ENCODE measurements at places on chromosomes 1 and 21.

- DNase-seq = no peak
Observed at GRCh38 chr1:183910845-183911244, 105.9 kb downstream of the RGL1 start.

- no peak for DNase-seq
Observed at GRCh38 chr1:38929476-38929875, 12.2 kb downstream of the RHBDL2 start.

DNA sequence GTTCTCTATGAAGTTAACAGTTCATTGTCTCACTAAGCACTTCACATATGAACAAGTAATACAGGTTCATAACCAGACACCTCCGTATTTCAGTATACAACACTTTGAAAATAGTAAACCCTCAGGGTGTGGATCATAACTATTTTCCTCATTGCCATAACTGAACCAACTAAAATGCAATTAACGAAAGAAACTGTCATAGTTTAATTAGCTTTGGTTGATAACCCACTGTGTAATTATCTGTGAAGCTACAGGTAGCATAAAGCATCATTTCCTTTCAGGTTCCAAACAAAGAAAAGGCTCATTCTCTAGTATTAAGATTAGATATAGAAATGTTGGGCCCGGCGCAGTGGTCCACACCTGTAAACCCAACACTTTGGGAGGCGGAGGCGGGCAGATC, 58.5 kb downstream of the EIF4G3 start:
- no peak for DNase-seq

DNA sequence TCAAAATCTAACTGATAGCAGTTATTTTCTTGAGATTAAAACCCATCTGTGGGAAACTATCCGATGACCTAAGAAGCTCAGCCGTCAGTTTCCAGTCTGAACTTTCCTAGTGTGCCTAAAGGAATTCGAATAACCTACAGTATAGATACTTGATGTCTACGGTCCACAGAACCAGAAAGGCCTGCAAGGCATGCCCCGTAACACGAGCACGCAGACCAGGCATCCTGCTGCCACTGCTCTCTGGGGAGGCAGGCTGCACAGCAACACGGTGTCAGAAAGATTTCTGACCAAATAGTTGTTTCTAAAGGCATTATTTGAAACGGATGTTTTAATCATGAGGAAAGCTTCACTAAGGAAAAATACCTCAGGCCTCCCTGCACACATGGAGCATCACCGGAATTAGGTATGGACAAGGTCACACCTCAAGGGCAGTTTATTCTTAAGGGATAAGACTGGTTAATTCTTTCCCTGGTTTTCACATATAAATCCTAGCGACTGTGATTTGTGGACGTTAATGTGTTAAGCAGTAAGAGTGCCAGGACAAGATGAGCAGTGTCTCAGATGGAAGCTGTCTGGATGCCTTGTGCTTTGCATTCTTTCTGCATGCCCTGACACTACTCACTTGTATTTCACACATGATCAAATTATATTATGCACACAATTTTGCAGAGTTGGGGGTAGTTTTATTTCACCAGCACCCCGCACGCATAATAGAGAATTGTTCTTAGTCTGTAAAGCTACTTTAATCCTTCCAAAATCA, 49.0 kb upstream of the NADK start:
- DNase-seq = no peak

DNA sequence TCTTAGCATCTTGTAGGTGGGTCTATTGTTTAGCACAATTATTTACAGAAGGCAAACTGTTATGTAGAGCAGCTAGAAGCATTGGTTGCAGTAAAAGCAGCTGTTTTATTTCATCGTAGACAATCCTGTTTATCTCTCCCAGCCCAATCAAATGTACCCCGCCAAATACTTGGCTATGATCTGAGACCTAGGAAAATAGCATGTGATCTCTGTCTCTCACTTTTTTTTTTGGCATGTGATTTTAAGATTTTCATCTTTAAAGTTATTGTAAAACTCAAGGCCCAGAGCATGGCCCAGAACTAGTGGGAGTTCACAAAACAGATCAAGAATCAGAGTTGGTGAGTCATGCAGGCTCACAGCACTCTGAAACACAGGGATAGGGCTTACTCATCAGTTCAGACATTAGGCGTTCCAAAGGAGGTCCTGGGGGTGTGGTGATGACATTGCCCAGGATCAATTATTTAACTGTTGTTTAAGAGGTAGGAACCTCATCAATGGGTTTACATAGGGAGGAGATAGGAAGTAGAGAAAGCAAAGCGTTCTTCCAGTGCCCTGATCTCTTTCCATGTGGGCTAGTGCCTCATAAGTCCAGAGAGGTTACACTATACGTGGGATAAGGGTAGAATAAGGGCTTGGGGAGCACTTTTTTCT, 40.2 kb downstream of the TBX19 start:
- no peak for DNase-seq

GRCh38 chr1:191432817-191433216, 725.4 kb upstream of the RGS18 start:
- DNase-seq = no peak

- DNase-seq = no peak
Observed at GRCh38 chr1:116532671-116533428, 38.0 kb downstream of the CD58 start.

DNA sequence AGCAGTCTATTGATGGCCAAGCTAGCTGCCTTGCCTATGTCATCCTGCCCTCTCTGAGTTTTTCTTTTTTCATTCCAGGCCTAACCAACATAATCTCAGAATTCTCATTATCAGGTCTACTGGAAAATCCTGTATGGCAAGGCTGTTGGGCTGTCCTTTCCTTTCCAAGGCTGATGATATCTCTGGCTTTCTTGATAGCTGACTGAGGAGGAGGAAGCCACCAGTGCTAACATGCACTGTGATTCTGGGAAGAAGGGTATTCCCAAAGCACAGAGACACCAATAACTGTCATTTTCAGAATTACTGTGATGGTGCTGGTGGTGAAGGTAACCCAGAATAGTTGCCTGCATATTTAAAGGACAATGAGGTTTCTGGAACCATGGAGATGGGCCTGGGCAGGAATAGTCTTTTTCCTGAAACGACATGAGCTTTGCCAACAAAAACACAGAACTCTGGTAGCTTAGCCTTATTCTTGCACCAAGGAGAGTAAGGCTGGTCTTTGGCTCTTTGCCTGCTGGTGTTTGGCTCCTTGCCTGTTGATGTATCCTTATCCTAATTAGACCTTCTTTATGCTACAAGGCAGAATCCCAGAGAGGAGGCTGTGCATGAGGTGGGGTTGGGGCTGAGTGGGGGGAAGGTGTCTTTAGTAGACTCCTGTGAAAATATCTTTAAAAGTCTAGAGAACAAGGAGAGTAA, 157.4 kb downstream of the TNFSF18 start:
- DNase-seq = no peak

- DNase-seq = no peak
Observed at GRCh38 chr21:33984021-33984481, 68.4 kb upstream of the ATP5PO start.

- no peak for DNase-seq
Observed at GRCh38 chr1:205515781-205516253, 11.3 kb downstream of the CDK18 start.

DNA sequence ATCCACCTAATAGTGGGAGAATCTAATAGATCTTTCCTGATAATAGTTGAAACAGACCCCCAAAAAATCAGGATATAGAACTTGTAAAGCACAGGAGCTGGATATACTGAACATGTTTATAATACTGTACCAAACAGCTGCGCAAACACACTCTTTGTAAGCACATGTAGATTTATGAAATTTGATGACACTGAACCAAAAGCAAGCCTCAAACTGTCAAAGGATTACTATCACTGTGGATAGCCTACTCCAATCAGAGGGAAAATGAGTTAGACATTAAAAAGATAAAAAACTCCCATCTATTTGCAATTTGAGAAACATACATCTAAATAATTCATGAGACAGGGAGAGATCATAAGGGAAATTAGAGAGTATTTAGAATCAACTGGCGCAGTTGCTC, 26.1 kb downstream of the RCAN3 start:
- DNase-seq = no peak

- DNase-seq = no peak
Observed at GRCh38 chr21:40658311-40658710, 188.6 kb downstream of the DSCAM start.

GRCh38 chr21:43938751-43939442, 73.2 kb upstream of the TRAPPC10 start:
- DNase-seq = peak; percentile 72

GRCh38 chr1:98940069-98940721, 64.5 kb downstream of the PLPPR5 start:
- DNase-seq = no peak

DNA sequence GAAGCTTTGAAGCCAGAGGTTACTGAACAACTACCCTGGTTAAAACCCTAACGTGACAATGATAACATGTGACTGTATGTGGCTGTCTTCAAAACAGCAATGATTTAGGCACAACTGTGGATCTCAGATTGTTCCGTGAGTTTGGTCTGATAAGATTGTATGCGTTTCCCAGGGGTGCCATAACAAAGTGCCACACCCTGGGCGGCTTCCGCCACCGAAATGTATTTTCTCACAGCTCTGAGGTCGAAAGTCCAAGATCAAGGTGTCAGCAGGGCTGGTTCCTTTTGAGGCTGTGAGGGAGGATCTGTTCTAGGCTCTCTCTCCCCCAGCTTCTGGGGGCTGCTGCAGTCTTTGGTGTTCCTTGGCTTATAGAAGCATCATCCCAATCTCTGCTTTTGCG, 29.5 kb upstream of the ERG start:
- no peak for DNase-seq

GRCh38 chr1:27659497-27660299, 12.3 kb downstream of the IFI6 start:
- DNase-seq = peak; percentile 76

- DNase-seq = no peak
Observed at GRCh38 chr1:2914702-2915101, 106.6 kb upstream of the ACTRT2 start.

- no peak for DNase-seq
Observed at GRCh38 chr21:44948426-44949120, 8.7 kb downstream of the SLX9 start.

- DNase-seq = no peak
Observed at GRCh38 chr1:32881291-32881690, 5.0 kb upstream of the HPCA start.

DNA sequence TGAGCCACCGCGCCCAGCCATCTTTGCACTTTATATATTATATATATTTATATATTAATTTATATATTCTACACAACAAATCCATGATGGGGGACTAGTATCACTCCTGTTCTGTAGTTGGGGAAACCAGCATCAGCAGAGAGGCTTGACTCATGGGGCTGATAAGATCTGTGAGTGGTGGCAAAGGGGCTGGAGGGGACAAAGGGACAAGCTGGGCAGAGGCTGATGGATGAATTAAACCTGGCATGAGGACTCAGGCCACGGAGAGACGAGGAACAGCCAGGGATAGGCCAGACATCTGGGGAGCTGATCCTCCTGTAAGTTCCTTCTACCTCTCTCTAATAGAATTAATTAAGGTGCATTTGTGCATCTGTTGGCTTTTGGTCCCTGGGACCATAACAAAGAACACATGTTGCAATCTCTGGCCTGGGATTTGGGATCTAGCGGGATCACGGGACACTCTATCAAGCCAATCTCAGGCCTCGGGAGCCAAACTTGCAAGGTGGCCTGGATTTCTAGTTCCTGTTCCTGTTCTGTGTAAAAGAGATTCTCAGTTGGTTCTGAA, 7.6 kb downstream of the CNR2 start:
- DNase-seq = no peak

DNA sequence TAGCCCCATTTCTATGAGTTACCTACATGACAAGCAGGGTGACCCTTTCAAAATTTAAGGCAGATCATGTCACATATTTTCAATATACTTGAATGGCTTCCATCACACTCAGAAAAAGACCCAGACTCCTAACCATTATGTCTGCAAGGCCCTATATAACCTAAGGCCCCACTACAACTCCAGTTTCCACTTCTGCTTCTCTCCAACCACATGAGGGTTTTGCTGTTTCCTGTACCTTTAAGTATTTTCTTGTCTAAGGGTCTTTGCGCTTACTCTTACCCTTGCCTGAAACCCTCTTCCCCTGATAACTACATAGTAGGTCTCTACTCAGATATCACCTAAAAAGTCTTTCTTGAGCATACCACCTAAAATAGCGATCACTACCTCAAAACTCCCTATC, 46.1 kb downstream of the SGIP1 start:
- DNase-seq = no peak

DNA sequence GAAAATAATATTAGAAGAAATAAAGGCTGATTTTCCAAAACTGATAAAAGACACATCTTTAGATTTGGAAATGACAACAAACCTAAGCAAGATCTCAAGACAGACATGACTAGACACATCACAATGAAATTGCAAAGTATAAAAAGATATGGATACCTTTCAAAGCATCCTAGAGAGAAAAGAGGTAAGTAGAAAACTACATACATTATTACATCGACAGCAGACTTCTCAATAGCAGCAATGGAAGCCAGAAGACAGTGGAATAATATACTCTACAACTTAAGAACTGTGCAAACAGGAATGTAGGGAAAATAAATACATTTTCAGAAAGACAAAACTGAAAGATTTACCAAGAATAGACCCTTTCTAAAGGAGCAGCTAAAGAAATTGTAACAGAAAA, 50.2 kb downstream of the DENND1B start:
- no peak for DNase-seq
